Skeletal muscle cell (primary cell): ENCODE measurements at places on chromosomes 5 and 9.

DNA sequence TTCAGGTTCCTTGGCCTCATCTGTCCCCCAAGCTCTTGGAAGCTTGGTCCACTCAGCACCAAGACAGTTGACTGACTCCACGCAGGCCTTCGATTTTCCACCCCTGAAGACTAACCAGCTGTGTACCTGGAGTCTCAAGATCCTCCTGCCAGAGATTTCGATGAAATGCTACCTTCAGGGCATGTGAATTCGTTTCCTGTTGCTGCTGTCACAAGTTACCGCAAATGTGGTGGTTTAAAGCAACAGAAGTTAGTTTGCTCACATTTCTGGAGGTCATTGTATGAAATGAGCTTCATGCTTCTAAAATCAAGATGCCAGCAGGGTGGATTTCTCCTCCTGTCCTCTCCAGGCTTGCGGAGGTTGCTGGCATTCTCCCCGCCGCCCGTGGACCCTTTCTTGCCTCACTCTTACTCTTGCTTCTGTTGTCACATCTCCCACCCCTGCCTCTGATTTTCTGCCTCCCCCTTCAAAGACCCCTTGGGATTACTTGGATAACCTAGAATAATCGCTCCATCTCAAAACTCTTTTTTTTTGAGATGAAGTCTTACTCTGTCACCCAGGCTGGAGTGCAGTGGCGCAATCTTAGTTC lies 27.6 kb upstream of the RETREG1 start:
- DNase-seq = no peak

- DNase-seq = no peak
Measured at GRCh38 chr5:39072925-39073766, 1.1 kb downstream of the RICTOR start.

DNA sequence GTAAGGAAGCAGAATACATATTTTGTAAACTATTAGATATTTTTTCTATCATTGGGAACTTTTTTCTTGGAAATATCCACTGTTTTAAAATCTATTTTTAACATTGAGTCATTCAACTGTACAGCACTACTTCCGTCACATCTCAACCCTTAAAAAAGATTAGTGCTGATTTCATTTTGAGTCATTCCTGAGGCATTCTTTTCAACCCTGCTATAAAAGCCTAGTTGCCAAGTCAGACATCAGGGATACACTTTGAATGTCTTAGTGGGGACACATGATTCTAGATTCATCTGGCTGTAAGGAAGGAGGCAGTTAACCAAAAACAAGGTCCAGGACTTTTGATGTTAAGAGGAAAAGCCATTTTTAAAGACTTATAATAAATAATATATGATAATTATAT lies 160.9 kb downstream of the GIN1 start:
- DNase-seq = peak; percentile 73

GRCh38 chr5:65066387-65067146 lies 297.8 kb downstream of the CWC27 start:
- peak; percentile 89 for DNase-seq

DNA sequence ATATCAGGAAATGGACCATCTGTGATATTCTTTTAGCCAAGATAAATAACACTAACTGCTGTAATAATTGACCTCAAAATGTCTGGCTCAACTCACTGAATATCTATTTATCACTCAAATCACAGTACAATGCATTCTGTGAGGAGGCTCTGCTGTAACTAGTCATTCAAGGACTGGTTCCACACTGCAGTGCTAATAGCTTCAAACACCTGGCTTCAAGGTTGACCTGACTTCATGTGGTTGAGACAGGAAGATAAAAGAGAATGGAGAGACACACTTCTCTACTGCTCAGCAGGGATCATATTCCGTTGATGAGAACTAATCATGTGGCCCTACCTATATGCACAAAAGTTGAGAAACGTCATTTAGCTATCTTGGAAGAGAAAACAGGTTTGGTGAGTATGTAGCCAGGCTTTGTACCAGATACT lies 3.4 kb upstream of the RHOBTB3 start:
- no peak for DNase-seq
